ENCODE measurements at places on chromosomes 1 and 21.
A peak's percentile ranks its signal among the peaks of the same experiment; 100 is the strongest.

DNA sequence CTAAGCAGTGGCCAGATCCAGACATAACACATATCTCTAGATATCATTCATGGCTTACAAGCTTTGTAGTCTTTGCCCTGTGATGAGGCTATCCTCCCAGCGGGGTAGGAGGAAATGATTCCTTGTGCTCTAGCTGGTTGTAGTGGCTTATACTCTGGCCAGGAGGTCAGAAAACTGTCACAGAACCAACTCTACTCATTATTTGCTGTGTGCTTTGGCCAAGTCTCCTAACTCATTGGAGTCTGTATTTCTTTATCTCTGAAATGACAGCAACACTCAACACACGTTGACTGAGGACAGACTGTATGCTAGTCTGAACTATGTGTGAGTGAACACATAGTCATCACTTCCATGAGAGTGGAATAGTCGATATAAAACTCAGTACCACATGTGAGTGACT, 116.7 kb upstream of the F3 start:
- no peak for DNase-seq

DNA sequence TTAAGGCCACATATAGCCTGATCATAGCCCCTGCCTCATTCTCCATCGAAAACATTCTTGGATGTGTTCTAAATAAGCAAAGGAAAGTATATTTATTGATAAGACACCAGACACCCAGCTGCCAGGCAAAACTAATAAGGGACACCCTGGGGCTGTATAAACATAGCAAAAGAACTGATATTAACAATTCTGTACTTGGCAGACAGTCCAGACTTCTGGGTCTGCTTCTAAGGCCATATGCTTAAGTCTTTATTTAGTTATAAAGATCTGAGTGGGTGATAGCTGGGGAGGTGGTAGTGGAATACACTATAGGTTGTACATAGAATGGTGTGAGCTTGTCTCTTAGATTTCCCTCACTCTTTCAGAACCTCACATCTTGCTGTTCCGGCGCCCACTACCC, 3.9 kb downstream of the CKS1B start:
- DNase-seq = no peak

- no peak for DNase-seq
Measured at GRCh38 chr1:42788021-42788420, 3.2 kb downstream of the TMEM269 start.

DNA sequence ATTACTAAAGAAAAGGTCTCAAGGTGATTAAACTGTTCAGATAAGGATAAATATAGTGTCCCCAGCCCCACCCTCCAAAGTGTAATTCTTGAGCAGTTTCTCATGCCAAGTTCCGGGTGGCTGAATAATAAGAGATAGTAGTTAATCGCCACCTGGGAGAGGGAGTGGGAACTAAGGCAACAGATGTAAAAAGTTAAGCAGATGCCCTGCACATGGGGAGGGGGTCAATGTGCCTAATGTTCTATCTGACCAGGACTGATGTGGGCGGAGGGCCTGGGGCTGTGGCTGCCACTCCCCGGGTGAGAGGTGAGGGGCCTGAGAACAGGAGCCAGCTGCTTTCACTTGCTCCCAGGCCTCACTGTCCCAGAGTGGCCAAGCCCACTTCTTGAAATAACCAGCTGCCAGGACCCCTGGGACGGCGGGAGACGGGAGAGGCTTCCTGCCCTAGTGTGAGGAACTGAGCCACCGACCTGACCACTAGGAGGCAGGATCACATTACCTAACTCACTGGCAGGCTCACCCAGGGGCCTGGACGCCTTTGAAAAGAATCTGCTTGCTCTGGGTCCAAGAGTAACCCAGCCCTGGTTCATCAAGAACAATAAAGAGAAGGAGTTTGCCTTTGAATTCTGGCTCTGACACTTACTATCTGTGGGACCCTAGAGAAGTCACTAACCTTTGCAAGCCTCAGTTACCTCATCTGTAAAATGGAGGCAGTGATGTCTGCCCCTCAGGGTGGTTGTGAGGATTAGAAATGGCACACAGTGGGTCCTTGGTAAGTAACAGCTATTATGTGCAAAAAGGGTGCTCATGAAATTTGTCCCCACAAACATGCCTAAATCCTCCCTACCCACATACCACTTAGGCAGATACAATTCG, 179.2 kb downstream of the ATG4C start:
- peak; percentile 2 for DNase-seq

DNA sequence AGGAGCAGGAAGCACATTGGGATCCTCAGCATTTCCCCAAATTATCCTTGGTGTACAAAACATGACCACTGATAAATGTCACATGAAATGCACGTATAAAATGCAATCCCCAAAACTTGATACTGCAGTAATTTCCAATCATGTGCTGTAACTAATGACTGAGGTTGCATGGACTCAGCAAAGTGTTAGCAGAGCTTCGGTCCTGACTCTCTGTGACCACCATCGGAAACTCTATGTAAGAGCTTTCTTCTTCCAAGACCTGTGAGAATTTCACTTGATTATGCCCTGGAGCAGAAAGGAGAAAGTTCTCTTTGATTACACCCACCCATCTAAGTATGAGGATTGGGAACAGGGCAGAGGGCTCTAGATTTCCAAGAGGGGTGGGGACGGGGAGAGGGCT, 908 bp downstream of the CD53 start:
- DNase-seq = no peak

GRCh38 chr1:162151900-162152829, 82.7 kb downstream of the NOS1AP start:
- no peak for DNase-seq

DNA sequence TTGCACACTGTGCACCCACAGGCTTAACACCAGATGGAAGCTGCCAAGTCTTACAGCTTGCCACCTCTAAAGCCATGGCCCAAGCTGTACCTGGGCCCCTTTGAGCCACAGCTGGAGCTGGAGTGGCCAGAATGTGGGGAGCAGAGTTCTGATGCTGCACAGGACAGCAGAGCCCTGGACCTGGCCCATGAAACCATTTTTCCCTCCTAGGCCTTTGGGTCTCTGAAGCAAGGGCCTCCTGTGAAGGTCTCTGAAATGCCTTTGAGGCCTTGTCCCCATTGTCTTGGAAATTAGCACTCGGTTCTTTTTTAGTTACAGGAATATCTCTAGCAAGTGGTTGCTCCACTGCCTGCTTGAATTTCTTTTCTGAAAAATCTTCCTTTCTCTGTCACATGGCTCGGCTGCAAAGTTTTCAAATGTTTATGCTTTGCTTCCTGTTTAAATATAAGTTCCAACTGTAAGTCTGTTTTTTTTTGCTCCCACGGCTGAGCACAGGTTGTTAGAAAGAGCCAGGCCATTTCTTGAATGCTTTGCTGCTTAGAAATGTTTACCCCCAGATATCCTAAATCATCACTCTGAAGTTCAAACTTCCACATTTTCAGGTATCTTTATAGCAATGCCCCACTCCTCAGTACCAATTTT, 156.8 kb upstream of the GORAB start:
- no peak for DNase-seq

GRCh38 chr1:207649865-207650580, 5.1 kb downstream of the CR1L start:
- DNase-seq = no peak

- no peak for DNase-seq
Measured at GRCh38 chr1:40901886-40902852, 40.0 kb upstream of the CITED4 start.

- DNase-seq = peak; percentile 49
Measured at GRCh38 chr1:156119503-156120209, 5.1 kb downstream of the LMNA start.

GRCh38 chr1:19087737-19088594, 122.1 kb downstream of the UBR4 start:
- DNase-seq = no peak

- DNase-seq = no peak
Measured at GRCh38 chr1:115312742-115313141, 25.3 kb downstream of the NGF start.

GRCh38 chr1:45721207-45721606, 29.2 kb downstream of the IPP start:
- DNase-seq = no peak

GRCh38 chr1:45171575-45171974, 34.8 kb downstream of the ZSWIM5 start:
- DNase-seq = no peak
